ENCODE measurements at places on chromosomes 12 and 14.
A peak's percentile ranks its signal among the peaks of the same experiment; 100 is the strongest.

DNA sequence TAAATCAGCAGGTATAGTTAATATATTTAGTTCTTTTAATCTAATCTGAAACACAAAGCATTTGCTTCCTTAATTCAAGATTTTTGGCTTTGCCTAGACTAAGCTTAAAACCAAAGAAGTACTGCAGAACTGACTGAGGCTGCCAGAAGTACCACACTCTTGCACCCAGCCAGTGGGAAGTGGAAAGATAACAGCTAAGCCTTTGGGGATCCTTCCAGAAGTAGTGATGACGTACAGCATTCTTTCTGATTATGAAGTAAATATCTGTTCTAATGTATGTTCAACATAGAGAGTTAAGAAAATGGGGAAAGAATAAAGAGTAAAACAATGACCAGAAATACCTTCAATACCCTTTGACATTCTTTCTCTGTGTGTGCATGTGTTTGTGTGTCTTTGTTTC lies 19.3 kb downstream of the NTF3 start:
- DNase-seq, result no peak

DNA sequence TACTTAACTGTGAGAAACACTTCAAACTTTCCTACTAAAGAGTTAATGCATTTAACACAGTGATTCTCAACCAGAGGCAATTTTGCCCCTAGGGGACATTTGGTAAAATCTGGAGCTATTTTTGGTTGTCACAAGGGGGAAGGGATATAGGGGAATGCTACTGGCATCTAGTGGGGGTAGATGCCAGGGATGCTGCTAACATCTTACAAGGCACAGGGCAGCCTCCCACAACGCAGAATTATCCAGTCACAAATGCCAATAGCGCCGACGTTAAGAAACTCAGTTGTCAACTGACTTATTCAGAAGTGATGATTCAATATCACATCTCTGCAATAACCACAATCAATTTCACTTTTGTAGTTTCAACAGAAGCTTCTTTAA lies 2.0 kb downstream of the EEA1 start:
- no peak for DNase-seq

DNA sequence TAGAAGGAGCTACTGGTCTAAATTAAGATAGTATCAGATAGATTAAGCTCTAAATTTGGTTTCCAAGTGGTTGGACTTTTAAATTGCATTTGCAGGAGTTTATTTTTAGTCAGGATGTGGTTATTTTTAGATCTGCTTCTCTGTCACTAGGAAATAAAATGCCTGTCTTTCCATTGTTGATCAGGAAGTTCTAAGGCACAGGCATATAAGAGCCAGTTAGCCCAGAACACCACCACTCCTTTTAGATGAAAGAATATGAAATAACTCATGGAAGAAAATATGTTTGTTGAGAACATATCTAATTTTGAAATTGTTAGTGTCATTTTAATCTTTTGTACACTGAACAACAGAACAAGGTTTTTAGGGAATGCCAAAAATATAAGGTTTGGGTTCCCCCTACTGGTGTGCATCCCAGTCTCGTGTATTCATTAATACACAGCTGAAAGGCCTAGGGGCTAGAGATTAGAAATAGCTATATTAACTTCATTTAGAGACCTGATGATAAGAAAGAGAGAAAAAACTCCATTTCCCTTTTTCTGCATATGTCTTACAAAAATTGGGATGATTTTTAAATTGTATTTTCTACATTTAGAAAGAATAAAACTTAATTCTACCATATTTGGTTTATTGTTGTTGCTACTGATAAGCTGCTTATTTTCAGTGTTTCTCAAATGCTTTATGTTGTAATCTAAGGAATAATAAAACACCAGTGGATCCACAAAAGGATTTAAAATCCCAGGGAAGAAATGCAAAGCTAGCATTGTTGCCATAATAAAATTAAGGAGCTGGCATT lies 67.2 kb downstream of the RIC8B start:
- DNase-seq, result peak; percentile 12

- no peak for DNase-seq
These were observed 51.2 kb downstream of the DNAH10 start for GRCh38 chr12:123813349-123813748.

DNA sequence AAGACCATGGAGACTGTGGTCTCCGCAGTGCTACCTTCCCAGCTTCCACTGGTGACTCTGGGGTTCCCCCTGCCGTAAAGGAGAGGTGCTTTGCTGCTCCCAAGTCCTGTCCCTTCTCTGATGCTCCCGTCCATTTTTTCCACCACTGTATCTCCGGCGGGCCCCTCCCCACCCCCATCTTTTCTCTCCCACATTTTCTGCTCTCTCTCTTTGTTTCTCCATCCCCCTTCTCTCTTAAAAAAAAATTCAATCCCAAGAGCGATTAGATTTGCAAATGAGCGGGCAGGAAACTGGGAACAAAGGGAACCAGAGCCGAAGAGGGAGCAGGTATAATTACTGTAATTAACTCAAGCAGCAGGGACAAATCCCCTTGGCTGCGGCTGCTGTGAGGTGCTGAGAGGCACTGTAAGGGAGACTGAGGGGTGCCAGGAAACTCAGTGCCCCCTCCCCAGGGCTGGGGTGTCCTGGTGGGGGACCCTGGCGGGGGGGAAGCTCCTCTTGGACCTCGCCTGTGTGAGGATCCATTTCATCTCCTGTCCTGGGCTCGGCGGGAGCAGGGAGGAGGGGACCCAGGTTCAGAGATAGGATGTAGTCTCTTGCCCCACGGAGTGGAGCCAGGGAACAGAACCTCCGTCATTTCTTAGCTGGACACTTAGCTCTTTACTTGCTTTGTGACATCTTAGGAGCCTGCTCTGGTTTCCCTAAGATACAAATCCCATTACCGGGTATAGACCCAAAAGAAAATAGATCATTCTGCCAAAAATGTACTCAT lies 140.4 kb upstream of the NRXN3 start:
- no peak for DNase-seq

DNA sequence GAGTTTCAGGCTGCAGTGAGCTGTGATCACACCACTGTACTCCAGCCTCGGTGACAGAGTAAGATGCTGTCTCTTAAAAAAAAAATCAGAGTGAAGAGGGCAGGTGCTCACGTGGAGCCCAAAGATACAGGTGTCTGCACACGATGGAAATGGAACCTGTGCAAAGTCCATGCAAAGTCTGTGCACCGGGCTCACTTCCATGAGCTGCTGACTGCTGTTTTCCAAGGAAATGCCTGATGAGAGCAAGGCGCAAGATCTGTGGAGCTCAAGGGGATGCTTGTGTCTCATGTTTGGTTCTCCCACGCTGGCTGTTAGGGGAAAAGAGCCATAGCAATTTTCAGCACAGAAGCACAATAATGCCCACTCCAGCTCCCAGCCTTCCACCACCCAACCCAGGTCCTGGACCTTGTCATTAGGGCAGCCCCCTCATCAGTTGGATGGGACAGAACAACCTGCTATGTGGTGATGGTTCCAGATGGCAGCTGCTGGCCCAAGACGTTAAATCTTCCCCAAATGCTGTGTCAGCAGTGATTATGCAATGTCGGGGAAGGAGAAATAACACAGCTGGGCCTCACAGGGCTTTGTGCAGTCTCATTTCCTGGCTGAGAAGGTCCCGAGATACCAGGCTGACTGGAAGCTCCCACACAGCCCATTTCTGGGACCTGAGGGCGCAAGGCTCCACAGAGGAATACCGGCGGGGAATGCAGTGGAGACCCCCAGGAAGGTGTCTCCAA lies 27.9 kb upstream of the DICER1 start:
- no peak for DNase-seq

DNA sequence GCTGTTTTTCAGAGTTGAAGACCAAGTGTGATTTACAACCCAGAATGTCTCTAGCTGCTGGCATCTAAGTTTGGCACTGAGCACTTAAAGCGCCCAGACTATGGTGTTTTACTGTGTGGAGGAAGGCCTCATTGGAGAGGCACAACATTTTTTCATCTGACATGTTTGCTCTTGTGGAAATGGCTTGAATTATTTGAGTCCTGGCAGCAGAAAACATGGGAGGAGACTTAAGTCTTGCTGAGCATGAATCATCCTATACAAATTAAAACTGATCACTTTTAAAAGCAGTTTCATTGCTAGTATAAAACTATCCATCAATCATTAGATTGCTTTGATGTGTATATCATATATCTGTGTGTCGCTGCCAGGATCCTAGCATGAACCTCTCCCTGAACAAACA lies 85.9 kb upstream of the REP15 start:
- DNase-seq, result no peak

- DNase-seq, result peak; percentile 74
These were observed 15.3 kb upstream of the ADSS1 start for GRCh38 chr14:104708606-104709268.

Measured in urothelium cell line (cell line).